ENCODE measurements at places on chromosomes 7 and 10.

DNA sequence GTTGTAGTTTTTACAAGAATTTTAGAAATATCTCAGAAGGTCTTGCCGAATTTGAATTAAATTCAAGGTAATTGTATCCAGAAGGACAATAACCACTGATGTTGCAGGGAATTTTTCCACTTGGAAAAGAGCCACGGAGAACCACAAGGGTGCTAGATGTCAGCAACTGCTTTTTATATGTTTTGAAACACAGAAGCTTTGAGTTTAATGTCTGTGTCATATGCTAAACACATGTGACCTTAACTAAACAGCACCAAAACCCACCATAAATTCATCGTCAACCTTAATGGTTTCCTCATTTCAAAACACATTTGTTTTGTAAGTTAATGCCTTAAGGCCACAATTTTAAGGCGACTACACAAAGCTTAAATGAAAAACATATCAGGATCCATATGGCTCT is 106.9 kb downstream of the COL28A1 start:
- DNase-seq = peak; percentile 96

DNA sequence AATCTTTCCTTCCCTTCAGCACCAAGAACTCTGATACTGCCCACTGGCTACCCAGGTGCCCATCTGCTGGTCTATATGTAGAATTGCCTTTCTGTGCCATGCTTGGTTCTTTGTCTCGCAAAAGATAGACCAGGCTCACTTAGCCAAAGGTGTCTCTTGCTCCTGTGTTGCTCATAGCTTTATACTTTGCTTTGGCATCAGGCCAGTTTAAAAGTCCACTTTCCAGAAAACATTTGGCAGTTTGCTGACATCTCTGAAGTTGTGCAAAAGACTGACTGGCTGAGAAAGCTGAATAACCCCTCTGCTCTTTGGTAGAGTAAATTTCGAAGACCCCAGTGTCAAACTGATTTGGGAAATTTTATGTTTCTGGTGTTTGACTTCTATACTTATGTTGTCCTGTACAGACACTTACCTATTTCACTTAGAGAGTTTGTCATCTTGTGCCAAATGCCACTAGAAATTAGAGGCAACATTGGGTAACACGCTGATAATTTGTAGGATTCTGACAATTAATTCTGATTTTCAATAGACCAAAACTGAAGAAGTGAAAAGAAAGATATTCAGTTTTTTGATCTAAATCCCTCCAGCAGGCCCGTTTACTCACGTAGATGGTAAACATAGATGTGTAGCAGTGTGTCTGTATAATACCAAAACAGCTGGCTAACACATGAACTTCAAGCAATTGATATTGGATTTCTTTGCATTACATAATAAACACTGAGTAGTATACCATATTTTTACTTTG is 91.1 kb downstream of the CPED1 start:
- DNase-seq = peak; percentile 56

- no peak for DNase-seq
These were observed 5.2 kb downstream of the NMT2 start for GRCh38 chr10:15163253-15163828.

DNA sequence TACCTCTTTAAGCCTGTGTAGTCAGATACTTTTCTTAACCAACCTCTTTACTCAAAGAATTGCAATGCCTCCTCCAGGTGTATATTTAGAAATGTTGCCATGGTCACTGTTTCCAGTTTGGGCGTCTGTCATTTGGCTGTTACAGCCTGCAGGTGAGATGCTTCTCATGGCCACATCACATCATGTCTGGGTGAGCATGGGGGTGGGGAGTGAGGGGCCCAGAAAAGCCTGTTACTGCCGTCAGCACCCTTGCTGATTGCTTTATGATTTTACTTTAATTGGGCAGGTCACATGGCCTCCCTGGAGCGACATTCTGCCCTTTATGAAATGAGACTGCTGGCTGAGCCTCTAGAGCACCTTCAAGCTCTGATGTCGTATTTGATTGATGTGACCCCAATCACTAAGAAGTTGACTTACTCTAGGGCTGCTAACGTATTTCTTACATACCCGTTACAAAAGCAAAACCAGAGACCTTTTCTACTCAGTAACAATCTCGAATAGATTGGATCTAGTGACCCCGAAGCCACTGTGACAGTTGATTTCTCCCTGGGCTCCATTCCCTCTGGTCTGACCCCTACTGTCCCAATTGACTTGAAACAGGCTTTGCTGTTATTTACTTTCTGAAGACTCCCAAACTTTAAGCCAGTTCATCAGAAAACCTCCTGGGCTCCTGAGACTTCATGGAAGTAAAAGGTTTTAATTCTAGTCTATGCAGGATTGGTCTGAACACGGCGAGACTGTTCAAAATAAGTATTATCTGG is 60.7 kb downstream of the OTUD1 start:
- DNase-seq = no peak

GRCh38 chr7:111758332-111758731 is 196.0 kb upstream of the IMMP2L start:
- DNase-seq = no peak

DNA sequence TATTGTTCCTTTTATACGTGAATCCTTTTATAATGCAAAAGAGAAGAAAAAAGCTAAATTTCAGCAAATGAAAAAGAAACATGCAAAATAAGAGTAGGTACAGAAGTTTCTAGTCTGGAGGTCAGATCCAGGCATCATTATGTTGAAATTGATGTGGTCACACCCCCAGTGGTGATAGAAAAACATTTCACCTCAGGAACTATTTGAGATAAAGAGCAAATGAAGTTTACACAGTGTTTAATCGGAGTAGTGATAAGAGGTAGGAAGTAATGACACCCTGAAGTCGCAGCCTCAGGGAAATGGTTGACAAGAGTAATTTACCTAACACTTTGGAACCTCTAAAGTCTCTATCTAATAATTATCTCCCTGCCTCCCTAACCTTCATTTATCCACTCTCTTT is 536.0 kb upstream of the STEAP1 start:
- no peak for DNase-seq

GRCh38 chr7:24036033-24036412 is 248.0 kb upstream of the NPY start:
- DNase-seq = no peak

- DNase-seq = no peak
These were observed 484.6 kb upstream of the GHITM start for GRCh38 chr10:83654689-83655088.

GRCh38 chr7:74568658-74569057 is 88.9 kb upstream of the GTF2I start:
- no peak for DNase-seq

- peak; percentile 38 for DNase-seq
These were observed at the start of gene BLVRA for GRCh38 chr7:43758029-43758821. Gene BLVRA (plus strand): TSS chr7:43758680. CDS start chr7:43771159, 12,479 bp downstream.

DNA sequence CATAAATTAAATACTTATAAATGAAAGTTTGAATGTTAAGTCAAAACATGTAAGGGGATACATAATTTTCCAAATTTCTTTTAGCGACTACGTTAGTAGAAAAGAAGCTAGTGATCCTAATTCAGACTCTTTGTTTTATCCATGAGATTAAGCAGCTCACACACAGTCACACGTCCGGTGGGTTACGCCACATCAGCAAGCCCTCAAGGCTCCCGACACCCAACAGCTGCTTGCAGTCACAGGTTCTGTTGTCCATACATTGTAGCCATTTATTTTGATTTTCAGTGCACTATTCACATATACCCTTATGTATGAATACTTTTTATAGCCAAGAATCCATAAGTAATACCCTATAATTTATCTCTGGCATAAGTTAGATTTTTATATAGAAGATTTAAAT is 39.5 kb downstream of the XRCC2 start:
- no peak for DNase-seq

DNA sequence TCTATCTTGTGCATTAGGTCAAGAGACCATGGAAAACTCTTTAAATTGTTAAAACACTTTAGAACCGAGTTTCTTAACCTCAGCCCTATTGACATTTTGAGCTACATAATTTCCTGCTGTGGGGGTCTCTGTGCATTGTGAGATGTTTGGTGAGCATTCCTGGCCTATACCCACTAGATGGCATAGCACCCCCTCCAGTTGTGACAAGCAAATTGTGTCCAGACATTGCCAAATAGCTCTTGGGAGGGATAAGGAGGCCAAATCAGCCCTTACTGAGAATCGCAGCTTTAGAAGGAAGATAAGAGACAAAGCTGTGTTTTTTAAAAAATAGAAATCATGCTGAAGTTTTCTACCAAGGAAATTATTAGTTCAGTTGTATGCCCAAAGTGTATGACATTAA is 1158.5 kb upstream of the C7orf33 start:
- peak; percentile 68 for DNase-seq

DNA sequence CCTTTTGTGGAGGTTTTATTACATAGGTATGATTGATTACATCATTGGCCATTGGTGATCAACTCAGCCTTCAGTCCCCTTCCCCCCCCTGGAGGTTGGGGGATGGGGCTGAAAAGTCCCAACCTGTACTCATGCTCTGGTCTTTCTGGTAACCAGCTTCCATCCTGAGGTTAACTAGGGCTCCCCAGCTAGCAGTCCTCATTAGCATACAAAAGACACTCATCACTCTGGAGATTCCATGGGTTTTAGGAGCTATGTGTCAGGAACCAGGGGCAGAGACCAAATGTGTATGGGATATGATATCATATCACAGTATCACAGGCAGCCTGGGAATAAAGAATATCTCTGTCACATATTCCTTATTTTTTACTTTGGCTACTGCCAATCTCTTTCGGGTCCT is 13.6 kb downstream of the CCSER2 start:
- DNase-seq = no peak

DNA sequence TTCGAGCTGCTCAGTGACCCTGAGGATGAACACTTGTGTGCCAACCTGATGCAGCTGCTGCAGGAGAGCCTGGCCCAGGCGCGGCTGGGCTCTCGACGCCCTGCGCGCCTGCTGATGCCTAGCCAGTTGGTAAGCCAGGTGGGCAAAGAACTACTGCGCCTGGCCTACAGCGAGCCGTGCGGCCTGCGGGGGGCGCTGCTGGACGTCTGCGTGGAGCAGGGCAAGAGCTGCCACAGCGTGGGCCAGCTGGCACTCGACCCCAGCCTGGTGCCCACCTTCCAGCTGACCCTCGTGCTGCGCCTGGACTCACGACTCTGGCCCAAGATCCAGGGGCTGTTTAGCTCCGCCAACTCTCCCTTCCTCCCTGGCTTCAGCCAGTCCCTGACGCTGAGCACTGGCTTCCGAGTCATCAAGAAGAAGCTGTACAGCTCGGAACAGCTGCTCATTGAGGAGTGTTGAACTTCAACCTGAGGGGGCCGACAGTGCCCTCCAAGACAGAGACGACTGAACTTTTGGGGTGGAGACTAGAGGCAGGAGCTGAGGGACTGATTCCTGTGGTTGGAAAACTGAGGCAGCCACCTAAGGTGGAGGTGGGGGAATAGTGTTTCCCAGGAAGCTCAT is 1.1 kb downstream of the DDIT4 start:
- DNase-seq = peak; percentile 64

- DNase-seq = no peak
These were observed 98.3 kb downstream of the MKLN1 start for GRCh38 chr7:131425992-131426391.

DNA sequence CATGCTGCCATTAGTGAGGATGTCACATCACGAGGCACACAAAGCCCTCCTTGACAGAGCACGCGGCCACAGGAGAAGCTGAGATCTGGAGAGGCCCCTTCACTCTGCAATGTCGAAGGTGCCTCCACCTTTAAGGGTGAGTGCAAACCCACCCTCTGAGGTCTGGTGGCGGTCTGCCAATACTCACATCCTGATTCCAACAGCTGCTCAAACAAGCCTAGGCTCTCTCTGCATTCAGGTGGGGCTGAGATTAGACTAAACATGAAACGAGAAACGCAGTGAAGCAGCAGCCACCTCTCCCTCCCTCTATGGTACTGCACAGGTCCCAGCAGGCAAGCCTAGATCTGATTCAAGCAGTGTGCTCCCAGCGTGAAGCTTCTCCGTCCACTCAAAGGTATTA is 151.8 kb downstream of the TCERG1L start:
- no peak for DNase-seq

DNA sequence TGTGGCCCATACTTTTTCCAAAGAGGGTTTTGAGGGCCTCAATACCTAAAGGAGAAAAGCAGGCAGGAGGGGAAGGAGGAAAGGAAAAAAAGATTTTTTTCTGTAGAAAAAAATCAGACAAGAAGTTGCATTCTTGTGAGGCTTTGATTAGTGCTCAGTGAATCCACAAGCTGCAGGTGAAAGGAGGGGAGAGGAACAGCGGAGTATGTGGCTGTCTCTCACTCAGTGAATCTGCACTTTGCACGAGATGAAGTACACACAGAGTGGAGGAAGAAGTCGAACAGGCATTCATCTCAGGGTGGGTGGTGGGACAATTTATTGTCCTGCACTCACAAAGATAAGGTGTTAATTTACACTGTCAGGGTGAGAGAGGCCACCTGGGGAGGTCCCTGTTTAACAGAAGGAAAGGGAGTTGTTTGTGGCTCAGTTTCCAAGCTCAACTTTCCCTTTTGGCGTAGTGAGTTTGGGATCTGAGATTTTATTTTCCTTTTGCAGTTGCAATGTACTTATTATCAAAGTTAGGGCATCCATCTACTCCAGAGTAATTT is 49.0 kb upstream of the VIPR2 start:
- DNase-seq = no peak

GRCh38 chr7:53101026-53101425 is 65.6 kb downstream of the POM121L12 start:
- no peak for DNase-seq

DNA sequence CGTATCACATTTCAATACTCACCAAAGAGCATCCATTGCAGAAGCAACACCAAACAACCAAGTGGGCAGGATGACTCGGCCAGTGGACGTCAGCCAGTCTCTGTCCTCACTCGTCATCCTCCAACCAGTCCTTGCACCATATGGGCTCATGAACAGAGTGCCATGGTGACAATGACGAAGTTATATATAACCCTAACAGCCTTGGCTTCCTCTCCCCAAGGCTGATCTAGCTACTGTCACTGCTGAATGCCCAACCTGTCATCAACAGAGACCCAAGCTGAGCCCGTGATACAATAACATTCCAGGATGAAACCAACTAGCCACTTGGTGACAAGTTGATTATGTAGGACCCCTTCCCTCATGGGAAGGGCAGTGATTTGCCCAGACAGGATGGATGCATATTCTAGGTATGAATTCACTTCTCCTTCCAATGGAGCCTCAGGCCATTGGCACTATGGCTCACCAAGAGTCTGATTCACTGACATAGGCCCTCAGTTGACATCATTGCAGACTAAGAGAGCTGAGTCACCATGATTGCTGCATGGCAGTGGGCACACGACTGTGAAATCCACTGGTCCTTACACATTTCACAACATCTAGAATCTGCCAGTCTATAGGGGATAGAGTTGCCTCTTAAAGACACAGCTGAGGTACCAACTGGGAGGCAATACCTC is 26.3 kb upstream of the PPIF start:
- peak; percentile 70 for DNase-seq

DNA sequence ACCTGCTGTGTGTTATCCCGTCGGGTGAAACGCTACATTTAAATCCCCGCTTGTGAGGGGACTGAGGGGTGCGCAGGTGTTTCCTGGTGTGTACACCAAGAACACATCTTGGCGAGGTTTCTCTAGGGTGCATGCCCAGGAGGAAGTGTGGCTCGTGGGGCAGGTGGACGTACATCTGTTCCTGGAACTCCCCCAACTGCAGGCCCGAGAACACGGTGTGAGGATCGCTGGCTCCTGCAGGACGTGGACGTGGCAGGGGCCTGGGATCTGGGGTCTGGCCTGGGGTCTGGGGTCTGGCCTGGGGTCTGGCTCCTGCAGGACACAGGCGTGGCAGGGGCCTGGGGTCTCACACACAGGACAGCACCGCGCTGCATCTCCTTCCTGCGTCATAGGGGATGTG is 10.1 kb downstream of the KNDC1 start:
- no peak for DNase-seq

Measured in fibroblast of upper back skin (primary cell).